ENCODE measurements at places on chromosomes 16 and 17.

DNA sequence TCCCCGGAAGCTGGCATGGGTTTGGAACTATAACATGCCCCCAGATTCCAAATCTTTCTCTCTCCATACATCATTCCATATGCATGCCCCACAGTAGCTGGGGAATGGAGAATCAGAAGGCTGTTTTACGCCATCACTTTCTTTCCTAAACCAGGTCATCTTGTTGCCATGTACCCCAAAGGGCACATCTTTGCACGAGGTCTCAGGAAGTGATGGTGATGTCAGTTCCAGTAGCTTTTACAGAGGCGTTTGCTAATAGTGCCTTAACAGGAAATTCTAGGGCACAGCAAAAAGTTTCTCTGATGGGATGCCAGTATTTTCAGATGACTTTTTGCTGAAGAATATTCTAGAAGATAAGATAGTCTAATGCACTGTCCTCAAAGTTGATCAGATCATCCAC lies 241.5 kb downstream of the MAF start:
- no peak for DNase-seq

DNA sequence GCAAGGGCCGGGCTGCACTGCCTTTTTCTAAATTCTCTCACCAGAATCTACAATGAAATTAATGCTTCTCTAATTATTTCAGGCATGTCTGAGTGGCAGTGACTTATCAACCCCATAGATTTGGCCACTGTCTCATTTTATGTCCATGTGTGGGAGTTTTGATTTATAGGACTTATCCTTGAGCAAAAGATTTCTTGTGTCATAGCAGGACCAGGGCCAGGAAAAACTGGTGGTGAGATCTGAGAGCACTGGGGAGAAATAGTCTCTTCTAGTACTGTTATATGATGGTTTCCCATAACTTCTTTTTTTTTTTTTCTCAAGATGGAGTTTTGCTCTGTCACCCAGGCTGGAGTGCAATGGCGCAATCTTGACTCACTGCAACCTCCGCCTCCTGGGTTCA lies 1.5 kb upstream of the KRT23 start:
- DNase-seq = no peak

DNA sequence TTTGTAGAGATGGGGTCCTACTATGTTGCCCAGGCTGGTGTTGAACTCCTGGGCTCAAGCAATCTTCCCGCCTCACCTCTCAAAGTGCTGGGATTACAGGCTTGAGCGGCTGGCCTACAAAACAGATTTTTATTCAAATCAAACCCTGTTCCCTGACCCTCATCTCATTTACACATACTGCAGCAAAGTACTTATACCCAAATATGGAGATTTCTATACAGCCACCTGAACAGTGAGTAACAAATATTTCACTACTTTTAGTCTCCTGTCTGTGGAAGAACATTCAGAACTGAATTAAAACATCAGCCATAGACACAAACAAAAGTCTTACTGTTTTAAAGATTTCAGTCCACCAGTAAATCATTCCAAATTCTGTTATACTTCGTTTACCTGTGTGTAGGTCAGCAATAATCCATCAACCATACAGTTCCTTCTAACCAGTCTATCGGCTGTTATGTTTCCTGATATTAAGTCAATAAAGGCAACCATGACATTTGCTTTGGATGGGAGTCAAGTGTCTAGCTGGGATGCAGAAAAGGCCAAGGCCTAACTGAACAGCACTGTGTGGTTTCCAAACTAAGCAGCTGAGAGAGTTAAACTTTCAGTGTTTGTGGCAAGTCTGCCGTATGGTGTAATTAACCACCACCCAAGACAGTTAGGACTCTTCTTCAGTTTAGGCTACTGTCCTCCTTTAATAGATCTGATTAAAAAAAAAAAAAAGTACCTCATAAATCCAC lies 22.3 kb downstream of the ERN1 start:
- no peak for DNase-seq

DNA sequence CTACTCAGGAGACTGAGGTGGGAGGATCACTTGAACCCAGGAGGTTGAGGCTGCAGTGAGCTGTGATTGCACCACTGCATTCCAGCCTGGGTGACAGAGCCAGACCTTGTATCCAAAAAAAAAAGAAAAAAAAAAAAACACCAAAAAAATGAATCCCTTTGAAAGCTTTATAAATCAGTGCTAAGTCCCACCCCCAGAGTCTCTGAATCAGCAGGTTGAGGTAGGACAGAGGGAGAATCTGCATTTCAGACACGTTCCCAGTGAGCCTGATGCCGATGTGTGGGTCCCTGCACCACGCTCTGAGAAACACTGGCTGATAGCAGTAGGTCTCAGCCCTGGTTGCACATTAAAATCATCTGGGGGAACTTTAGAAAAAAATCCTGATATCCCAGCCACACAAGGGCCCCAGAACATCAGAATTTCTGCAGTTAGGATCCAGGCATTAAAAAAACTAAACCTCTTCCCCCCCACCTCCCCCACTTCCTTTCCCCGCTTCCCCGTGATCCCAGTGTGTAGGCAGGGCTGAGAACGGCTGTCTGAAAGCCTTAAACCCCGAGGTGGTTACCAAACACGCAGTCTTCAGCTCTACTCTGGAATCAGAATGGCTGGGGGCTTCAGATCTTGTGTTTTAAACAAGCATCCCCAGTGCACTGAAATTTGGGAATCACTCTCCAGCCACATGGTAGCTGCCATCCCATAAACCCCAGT lies 27.3 kb upstream of the GPRC5B start:
- DNase-seq = no peak

DNA sequence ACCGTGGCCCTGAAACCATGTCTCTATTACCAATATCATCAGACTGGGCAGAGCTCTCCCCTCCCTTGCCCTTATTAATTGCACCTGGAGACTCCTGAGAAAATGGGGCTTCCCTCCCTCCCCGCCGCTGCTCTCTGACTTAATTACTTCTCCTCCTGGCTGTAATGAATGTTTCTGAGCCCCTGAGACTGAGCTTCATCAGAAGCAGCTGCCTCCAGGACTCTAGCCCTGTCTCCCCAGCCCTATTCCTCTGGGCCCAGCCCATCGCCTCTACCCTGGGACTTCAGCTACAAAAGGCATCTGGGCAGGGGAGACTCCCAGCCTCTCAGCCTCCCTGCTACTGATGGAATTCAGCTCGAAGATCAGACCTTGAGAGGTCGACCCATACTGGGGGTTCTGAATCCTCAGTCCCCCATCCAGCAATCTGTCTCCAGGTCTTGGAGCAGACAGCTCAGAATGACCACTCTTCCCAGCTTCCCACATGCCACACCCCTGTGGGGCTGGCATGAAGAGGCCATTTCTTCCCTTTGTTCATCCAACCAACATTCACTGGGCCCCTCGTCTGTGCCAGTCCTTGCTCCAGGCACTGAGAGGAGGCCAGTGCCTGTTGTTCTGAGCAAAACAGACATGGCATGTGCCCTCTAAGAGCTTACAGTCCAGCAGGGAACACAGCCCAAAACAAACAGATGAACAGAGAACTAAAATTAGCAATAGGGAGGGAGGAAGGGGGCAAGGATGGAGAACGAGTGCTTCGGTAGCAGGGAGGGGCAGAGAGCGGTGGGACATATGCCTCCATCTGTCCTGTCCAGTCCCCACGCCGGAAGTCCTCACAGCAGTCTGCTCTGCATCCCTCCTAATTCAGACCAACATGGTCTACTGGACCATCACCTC lies 17.0 kb upstream of the NAGS start:
- no peak for DNase-seq

GRCh38 chr16:15494236-15494635 lies 59.8 kb downstream of the BMERB1 start:
- DNase-seq = no peak

Data from activated CD4-positive, alpha-beta T cell treated with anti-CD3 and anti-CD28 coated beads for 1 hour (primary cell).